ENCODE measurements at places on chromosomes 2 and 18.

GRCh38 chr2:120511947-120512710 is 166.2 kb downstream of the INHBB start:
- DNase-seq = no peak

DNA sequence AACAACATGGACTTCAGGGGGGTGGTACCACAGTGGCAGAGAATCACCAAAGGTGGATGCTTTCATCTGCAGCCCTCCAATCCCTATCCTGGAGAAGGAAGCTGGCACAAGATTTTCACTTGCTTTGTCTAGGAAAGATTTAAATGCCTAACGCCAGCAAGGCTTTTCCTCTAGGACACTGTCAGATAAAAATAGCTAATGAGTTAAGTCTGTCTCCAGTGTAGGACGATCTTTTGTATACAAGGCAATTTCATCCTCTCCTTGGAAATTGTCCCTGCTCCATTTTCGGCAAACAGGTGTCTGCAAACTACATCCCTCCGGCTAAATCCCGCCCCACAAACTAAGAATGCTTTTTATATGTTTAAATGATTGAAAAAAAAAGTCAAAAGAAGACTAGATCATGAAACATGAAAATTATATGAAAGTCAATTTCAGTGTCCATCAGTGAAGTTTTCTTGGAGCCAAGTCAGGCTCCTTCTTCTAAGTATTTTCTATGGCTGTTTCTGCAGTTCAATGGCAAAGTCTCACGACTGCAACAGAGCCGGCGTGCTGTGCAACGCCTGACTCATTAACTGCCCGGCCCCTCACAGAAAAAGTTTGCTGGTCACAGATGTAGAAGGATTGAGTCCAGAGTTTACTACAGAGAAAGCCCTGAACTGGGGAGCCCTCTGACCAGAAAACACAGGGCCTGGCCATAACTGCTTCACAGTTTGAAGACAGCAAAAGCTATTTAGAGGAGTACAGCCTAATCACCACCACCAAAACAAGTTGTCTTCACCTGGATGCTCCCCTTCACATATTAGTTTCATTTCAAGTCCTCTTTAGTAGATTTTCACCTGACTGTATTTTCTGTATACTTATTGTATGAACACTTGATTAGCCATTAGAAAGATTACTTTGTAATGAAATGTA is 52.3 kb downstream of the PIEZO2 start:
- DNase-seq = peak; percentile 37

GRCh38 chr2:224838335-224838734 is 122.2 kb upstream of the CCDC195 start:
- peak; percentile 78 for DNase-seq

- no peak for DNase-seq
Observed at GRCh38 chr18:63128237-63128974, 191.2 kb downstream of the BCL2 start.

DNA sequence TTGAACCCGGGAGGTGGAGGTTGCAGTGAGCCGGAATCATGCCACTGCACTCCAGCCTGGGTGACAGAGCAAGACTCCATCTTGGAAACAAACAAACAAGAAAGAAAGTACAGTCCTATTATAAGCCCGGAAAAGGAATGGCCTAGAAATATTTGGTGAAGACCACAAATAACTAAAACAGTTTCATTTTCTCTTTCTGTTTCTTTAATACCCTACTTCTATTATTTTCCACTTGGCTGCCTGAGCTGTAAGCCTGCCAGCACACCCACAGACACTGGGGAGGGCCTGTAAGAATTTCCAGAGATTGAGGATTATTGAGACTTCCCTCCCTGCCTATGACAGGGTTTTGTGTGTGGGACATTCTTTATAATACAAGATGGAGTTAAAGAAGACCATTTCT is 188.0 kb upstream of the DCC start:
- DNase-seq = no peak

DNA sequence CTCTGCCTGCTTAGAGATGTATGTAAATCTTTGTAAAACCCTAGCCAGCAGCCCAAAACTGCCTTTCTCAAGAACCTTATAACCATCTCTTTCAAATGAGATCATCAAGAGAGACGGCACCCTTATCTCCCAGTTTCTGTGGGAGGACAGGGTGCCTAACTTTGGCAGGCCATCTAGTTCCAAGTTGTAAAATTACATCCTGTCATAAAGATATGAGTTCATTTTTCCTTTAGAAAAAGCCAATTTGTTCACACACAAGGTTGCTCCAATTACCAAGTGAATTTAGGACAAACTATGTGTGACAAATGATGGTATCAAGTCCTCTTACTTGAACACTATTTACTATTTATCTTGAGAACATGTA is 65.3 kb downstream of the MEMO1 start:
- DNase-seq = no peak
